Mucosa of gallbladder (tissue), 1 donor: ENCODE measurements at places on chromosomes 5 and 9. TPM values are rescaled to one million over a fixed set of nuclear protein-coding genes. Genes with fewer than 3 reads are reported as not detected.

ZNG1A gene
- total RNA-seq, result 20.5 TPM

INSL4 gene
- total RNA-seq, result not detected

SOWAHA gene
- total RNA-seq, result 22.2 TPM

TOR1B gene
- total RNA-seq, result 28.1 TPM

GRCh38 chr5:135604056-135604455, 25.3 kb upstream of the CXCL14 start:
- no peak for DNase-seq

- no peak for DNase-seq
These were observed 23.5 kb downstream of the FAM114A2 start for GRCh38 chr5:154015071-154015693.

GRCh38 chr5:115379622-115380344, 83.3 kb upstream of the CCDC112 start:
- DNase-seq, result peak; percentile 45

GRCh38 chr5:176663566-176663965, 16.3 kb downstream of the TSPAN17 start:
- no peak for DNase-seq

CDX1 gene
- total RNA-seq, result 0.29 TPM

- no peak for DNase-seq
These were observed 60.6 kb downstream of the PGM5 start for GRCh38 chr9:68416936-68417564.

DNA sequence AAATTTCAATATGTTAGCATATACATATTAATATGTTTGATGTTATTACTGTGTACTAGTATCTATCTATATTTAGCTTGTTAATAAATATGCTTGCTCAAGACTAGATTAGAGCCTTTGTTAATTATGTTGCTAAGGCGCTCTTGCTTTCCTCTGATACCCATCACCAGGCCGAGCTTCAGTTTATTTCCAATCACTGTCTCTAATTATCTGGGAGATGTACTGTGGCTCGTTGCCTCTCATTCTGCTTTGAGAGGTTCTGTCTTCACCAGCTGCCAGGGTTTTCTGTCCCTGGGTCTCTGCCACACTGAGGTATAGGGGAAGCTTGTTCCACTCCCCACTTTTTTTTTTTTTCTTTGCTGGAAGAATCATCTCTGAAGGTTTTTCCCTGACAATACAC, 21.0 kb upstream of the TAF11L2 start:
- DNase-seq, result no peak

TJP2 gene
- total RNA-seq, result 116 TPM

DNA sequence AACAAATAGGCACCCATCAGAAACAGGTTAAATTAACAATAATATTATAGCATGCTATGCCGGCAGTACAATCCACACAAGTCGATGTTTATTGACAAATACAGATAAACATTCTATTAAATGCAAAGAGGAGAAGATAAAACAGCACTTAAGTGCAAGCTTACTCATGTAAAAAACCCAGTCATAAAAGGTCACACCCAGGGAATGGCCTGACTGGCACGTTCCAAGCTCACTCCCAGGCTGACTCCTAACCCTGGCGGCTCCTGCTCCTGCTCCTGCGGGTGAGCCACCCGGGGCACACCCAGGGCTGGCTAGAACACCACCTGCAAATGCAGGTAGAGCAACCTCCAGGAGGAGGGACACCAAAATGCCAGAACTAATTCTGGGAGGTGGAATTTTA, 66.9 kb downstream of the SEMA4D start:
- DNase-seq, result no peak

DNA sequence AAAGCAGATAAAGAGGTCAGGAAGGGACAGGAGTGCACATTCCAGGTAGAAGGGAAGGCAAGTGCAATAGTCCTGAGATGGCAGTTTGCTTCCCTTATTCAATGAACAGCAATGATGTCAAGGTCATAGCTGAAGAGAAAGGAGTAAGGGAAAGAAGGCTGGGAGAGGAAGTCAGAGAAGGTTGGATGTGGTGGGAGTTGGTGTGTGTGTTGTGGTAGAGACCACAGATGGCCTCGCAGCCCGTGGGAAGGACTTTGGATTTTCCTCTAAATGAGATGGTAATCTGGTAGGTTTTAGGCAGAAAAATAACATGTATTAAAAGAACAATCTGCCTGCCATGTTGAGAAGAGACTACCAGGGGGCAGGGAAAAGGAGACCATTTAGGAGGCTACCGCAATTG, 25.1 kb upstream of the LPAR1 start:
- DNase-seq, result no peak

- no peak for DNase-seq
These were observed 30.1 kb downstream of the GALNT10 start for GRCh38 chr5:154220625-154221024.

DNA sequence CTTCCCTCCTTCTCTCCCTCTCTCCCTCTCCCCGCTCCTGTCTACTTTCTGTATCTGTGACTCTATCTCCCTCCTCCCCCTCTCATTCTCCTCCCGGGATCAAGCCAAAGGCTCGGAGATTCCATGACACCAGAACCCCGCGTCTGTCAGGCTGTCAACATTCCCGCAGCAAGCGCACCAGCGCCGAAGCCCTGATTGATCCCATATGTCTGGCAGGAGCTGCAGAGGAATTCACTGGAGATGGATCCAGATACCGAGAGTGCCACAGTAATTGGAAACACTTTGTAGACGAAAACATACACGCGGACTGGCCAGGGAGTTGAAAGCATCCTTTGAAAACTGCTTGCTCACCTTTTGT, 300 bp upstream of the SVEP1 start:
- DNase-seq, result no peak

GRCh38 chr9:92640398-92641091, 29.4 kb downstream of the IPPK start:
- DNase-seq, result no peak

- no peak for DNase-seq
These were observed 166.2 kb downstream of the NFIB start for GRCh38 chr9:14147738-14148137.

GRCh38 chr9:76610011-76610352, 151.0 kb downstream of the GCNT1 start:
- DNase-seq, result peak; percentile 58

CDH9 gene
- not detected for total RNA-seq

DNA sequence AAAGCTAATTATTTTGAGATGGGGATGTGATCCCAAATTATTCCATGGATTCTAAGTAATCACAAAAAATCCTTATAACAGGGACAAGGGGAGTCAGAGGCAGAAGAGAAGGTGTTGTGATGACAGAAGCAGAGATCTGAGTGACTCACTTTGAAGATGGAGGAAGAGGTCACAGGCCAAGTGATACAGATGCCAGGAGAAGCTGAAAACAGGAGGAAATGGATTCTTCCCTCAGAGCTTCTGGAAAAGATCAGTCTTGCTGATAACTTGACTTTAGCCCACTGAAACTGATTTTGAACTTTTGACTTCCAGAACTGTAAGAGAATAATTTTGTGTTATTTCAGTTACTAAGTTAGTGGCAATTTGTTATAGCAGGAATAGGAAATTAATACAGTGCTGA, 105.3 kb downstream of the GCNT1 start:
- no peak for DNase-seq

- DNase-seq, result no peak
These were observed 916 bp downstream of the SHLD3 start for GRCh38 chr5:65625743-65626142.

GRCh38 chr5:141879941-141880738, 1.9 kb upstream of the PCDH1 start:
- DNase-seq, result no peak

GRCh38 chr5:96388176-96388575, 44.9 kb downstream of the PCSK1 start:
- DNase-seq, result no peak

GRCh38 chr9:1051584-1052275, 1.6 kb downstream of the DMRT2 start:
- no peak for DNase-seq

GRCh38 chr9:15135164-15135792, 171.7 kb downstream of the TTC39B start:
- DNase-seq, result peak; percentile 58

DNA sequence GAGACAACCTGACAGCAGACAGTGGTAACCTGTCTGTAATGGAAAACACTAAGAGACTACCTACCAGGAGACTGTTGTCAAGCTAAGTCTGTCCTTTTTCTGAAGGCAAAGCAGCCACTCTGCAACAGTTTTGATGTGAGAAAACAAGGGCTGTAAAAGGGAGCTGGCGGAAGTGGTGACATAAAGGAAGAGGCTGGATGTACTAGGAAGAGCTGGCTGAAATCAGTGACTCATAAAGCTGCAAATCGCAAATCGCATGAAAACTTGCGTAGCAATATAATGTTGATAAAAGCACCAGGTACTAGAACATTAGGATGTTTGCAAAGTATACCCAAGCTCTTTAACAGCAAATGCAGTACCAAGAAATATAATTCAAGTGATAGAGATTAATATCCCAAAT, 1.4 kb downstream of the NSUN2 start:
- no peak for DNase-seq

DNA sequence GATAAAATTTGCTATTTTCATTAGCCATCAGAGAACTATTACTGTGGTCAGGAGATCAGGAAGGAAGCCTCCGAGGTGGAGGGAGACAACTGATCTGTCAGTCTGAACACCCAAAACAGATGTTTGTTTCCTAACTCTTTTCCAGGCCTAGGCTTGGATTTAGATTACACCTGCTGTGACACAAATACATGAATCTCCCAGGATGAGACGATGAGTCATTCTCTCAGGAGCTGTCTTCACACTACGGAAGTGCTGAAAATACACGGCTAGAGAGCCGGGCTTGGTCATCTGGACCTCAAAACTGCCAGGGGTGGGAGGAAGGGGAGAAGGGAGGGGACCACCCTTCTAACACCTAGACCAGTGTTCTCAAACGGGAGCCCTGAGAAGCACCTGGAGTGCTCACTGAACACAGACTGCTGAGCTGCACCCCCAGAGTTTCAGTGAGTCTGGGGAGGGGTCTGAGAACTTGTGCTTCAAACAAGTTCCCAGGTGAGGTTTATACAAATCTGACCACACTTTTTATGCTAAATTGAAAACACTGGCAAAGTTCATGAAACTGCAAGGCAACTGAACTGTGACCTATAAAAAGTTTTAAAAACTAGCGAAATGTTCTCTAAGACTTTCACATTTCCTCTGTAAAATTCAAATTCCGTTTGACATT, 80.3 kb upstream of the EQTN start:
- DNase-seq, result no peak

GRCh38 chr5:152622628-152623027, 217.5 kb upstream of the NMUR2 start:
- DNase-seq, result no peak

ROR2 gene
- total RNA-seq, result 21.5 TPM

PRLR gene
- 9.3 TPM for total RNA-seq

PPP3R2 gene
- total RNA-seq, result not detected

DOCK2 gene
- total RNA-seq, result 21.6 TPM

- no peak for DNase-seq
These were observed 15.2 kb upstream of the NEK6 start for GRCh38 chr9:124242331-124243194.

- DNase-seq, result no peak
These were observed 13.3 kb downstream of the NR2F1 start for GRCh38 chr5:93596310-93596675.

GRCh38 chr5:180394031-180394636, 41.0 kb upstream of the GFPT2 start:
- no peak for DNase-seq

DNA sequence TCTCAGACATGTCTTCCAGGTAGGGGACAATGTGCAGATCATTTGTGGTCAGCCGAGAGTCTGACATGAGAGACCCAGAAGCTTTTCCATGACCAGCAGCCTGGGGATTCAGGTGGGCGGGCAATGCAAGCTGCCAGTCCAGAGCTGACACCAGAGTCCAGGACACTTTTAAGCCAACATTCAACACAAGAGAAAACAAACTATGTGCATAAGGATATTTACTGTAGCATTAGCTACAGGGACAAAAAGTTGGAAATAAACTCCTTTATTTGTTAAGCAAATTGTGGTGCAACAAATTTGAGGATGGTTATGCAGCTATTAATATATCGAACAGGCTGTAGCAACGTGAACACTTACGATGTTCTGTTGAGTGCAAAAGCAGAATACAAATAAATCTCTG, 9.9 kb upstream of the RNF130 start:
- DNase-seq, result no peak

DNA sequence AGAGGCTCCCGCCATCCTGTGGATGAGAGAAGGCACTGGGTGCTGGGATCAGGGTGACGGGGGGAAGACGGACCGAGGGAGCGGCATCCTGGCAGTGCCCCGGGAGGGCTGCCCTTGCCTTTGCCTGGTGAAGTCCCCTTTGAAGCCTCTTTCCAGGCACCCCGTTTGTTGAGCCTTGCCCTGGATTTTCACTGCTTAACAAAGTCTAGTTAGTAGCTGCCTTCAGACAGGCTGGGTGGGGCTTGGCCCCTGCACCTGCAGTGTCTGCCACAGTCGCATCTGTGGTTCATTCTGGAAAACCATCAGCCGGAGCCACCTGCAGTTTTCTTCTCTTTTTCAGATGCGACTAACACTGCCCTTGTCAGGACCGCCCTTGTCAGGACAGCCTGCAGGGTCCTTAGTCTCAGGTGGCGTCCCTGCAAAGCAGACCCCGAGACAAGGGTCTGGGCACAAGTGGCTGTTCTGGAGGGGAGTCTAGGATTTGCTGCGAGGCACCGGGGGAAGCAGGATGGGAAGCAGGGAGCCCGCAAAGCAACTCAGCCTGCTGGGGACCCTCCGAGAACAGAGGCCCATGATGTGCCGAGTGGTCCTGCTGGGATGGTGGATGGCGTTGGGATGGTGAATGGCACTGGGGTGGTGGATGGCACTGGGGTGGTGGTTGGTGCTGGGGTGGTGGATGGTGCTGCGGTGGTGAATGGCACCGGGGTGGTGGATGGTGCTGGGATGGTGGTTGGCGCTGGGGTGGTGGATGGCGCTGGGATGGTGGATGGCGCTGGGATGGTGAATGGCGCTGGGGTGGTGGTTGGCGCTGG, 147.9 kb upstream of the COL5A1 start:
- no peak for DNase-seq

KCNV2 gene
- not detected for total RNA-seq

ARSI gene
- total RNA-seq, result 2.2 TPM

GRCh38 chr5:102713682-102714231, 41.3 kb upstream of the PAM start:
- DNase-seq, result no peak

MOB3B gene
- 19.3 TPM for total RNA-seq

DNA sequence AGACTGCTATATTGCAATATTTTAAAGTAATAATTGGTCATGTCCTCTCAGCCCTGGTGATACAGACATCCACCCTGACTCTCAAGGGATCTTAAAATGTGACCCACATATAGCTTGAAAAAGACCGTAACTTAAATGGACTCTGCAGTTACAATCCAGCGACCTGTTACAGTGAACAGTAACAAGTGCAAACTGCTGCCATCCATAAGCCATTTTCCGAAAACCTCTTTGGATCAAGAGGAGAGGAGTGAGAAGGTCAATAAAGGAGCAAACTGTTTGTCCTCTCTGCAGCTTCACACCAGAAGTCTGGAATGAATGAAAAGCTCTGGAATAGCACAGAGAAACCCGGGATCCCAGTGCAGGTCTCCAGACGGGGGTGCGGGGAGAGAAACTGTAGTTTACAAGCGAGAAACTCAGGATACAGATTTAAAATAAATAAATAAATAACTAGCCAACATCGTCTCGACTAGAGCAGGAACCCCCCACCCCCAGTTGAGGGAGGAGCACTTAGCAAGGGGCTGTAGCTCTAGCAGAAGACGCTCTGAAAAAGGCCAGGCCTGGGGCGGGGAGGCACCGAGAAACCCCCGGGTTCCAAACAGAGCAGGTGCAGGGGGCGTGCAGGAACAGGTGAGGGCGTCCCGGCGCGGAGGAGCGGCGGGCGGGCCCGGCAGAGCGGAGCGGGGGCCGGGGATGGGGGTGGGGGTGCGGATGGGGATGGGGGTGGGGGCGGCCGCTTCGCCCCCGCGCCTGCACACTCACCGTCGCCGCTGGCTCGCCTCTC, 572 bp downstream of the ZDHHC21 start:
- DNase-seq, result peak; percentile 10

SPINK4 gene
- total RNA-seq, result 2.5 TPM

FUBP3 gene
- total RNA-seq, result 51.8 TPM
